Osteoblast (primary cell): ENCODE measurements at places on chromosomes 3 and 15. TPM values are rescaled to one million over a fixed set of nuclear protein-coding genes. Genes with fewer than 3 reads are reported as not detected.

The SLC12A1 gene
- total RNA-seq = not detected in 2 replicates

DNA sequence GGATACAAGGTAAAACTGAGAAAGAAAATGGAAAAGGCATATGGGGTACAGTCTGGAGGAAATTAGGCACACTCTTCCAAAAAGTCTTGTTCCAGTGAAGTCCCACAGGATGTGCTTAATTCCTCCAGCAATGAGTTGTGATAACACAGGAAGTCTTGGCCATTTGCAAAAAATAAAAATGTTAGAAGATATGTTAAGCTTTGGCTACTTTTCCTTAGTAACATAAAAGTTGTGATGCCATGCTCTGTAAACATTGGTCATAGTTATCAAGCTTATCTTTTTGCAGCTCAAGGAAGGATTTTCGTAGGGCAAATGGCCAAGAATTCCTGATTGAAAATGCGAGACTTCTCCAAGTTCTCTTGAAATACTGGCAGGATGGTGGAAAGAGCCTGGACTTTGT is 26.4 kb downstream of the LNP1 start:
- no peak for DNase-seq
- H3K4me1 ChIP-seq = no peaks in the 10 kb centered on the region
- H3K36me3 ChIP-seq = no peaks in the 10 kb centered on the region
- H3K4me3 ChIP-seq = no peak overlapping the region

The GOLGA8G gene
- under 0.01 TPM in 1 of 2 replicates, not detected in the other for total RNA-seq

- DNase-seq = peak; percentile 58
- no peak overlapping the region for H3K4me3 ChIP-seq
- H3K27me3 ChIP-seq = peaks cover 58% of the 10 kb centered on the region
- H3K36me3 ChIP-seq = no peaks in the 10 kb centered on the region
- no peaks in the 10 kb centered on the region for H3K4me1 ChIP-seq
- H3K27ac ChIP-seq = no peak overlapping the region
Measured at GRCh38 chr15:96367311-96368200, 37.1 kb downstream of the NR2F2 start.

DNA sequence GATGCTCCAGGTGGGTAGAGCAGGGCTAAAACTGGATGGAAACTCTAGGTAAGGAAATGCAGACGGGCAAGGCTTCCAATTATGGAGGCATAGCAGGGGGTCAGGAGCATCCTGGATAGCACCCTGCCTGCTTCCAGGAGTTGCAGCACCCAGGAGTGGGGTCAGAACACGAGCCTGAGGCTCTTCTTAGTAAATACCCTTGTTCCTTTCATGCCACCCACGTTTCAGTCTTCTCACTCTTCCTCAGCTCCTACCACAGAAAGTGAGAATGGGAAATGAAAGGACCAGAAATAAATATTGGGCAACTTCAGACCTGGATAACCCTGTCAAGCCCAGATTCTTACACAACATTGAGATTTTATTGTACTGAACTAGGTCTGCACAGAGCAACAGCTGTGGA is 16.4 kb downstream of the CCR1 start:
- DNase-seq = no peak
- no peaks in the 10 kb centered on the region for H3K36me3 ChIP-seq
- no peak overlapping the region for H3K4me3 ChIP-seq
- H3K27ac ChIP-seq = no peak overlapping the region

DNA sequence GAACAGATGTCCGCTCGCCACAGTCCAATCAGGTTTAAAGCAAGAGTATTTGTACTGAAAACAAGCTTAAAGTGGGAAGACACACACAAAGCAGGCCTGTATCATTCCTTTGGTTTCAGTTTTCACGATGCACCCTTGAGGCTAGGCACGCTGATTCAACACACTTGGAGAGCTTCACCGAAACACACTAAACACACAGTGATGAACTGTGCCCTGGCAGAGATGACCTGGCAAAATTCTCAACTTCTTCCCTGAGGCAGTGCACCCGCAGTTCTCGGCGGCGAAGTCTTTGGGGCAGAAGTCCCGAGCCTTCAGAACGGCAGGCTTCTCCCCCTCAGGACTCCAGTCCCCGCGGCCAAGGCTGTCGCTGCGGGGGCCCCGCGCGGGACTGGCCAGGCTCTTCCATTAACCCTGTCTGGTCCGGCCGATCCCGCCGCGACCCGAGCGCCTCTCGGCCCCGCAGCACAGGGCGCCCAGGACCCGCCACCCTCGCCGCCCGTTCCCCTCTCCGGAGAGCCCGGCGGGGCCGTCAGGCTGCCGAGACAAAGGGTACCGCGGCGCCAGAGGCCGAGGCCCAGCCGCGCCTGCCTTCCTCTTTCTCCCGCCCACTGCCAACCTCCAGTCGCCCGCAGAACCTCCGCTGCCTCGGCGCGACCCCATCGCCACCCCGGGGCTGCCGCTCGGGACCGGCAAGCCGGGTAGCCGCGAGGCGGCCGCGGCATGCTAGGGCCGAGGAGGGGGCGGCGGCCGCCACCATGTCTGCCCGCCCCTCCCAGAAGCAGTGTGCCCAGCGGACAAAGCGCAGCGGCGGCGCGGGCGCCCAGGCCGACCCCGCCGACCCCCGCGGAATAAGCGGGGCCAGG is 792 bp downstream of the GABPB1 start:
- H3K27ac ChIP-seq = peak overlapping the region; percentile 100
- H3K4me3 ChIP-seq = peak overlapping the region; percentile 81
- H3K4me1 ChIP-seq = peaks cover 26% of the 10 kb centered on the region
- H3K36me3 ChIP-seq = peaks cover 21% of the 10 kb centered on the region
- H3K27me3 ChIP-seq = no peaks in the 10 kb centered on the region

The SNTN gene
- total RNA-seq = not detected in 2 replicates

DNA sequence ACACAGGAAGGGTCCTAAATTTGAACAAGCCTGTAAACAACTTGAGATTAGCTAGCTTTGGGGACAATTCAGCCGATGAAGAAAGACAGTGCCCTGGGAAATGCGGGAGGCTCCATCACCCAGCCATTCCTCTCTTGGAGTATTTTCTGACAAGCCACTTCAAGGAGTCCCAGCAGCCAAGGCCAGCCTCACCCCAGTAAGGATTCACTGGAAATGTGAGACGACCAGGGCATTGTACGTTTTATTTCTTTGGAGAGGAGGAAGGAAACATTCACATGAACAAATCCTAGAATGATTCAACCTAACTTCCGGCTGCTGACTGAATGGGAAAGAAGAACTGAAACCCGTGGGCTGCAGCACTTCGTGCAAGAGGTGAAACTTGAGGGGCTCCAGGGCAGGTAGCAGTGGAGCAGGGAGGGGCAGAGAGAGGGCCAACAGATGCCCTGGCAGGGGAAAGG is 116.4 kb upstream of the ARHGEF3 start:
- DNase-seq = no peak
- H3K27ac ChIP-seq = no peak overlapping the region
- H3K4me3 ChIP-seq = no peak overlapping the region
- H3K4me1 ChIP-seq = peaks cover 7% of the 10 kb centered on the region
- peaks cover 5% of the 10 kb centered on the region for H3K27me3 ChIP-seq
- H3K36me3 ChIP-seq = no peaks in the 10 kb centered on the region

- H3K4me1 ChIP-seq = peaks cover 12% of the 10 kb centered on the region
- H3K27me3 ChIP-seq = no peaks in the 10 kb centered on the region
- no peak for DNase-seq
- H3K4me3 ChIP-seq = no peak overlapping the region
- peaks cover 22% of the 10 kb centered on the region for H3K36me3 ChIP-seq
- H3K27ac ChIP-seq = no peak overlapping the region
Measured at GRCh38 chr3:8942746-8943488, 20.4 kb downstream of the RAD18 start.

DNA sequence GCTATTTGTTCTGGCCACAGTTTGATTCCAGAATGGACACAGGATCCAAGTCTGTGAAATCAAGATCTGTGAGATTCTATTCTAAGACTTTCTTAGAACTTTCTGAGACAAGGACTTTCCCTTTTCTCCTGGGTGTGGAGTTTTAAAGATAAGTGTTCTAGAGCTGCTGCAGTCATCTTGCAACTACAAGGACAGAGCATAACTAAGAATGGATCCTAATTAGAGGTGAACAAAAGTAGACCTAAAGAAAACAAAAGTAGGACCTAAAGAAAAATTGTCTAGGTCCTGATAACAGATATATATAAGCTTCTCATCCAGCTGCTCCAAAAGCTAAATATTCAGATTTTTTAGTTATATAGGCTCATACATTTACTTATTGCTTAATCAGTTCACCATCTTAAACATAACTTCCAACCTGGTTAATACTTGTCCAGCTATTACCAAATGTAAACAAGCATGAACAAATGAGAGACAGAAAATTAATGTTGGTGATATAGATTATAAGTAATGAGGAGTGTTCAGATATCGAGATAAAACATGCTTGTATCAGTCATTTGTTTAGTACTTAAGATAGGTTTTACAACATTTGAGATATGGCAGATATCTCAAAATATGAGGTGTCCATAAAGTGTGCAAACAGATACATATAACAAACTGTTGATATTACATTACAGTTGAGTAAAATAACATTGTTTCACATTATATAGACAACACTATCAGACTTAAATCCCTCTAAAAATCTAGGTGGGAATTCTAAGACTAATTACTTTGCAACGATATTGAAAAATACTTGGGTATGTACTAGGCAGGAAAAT is 75.1 kb downstream of the CD200 start:
- no peaks in the 10 kb centered on the region for H3K27me3 ChIP-seq
- no peaks in the 10 kb centered on the region for H3K4me1 ChIP-seq
- no peaks in the 10 kb centered on the region for H3K36me3 ChIP-seq
- no peak for DNase-seq

- H3K27me3 ChIP-seq = no peaks in the 10 kb centered on the region
- H3K36me3 ChIP-seq = peaks cover 24% of the 10 kb centered on the region
- H3K4me1 ChIP-seq = peaks cover 21% of the 10 kb centered on the region
Measured at GRCh38 chr3:131503320-131503635, 507 bp upstream of the MRPL3 start.

The NLGN1 gene
- total RNA-seq = 7.7 and 9.0 TPM in 2 replicates

The NOX5 gene
- 0.29 and 0.36 TPM in 2 replicates for total RNA-seq

The CCDC191 gene
- 3.2 and 4.0 TPM in 2 replicates for total RNA-seq

- H3K4me1 ChIP-seq = no peaks in the 10 kb centered on the region
- no peaks in the 10 kb centered on the region for H3K36me3 ChIP-seq
- no peak for DNase-seq
- H3K4me3 ChIP-seq = no peak overlapping the region
- no peak overlapping the region for H3K27ac ChIP-seq
Measured at GRCh38 chr15:61128343-61128742, 100.8 kb downstream of the RORA start.

GRCh38 chr15:69386284-69386683 is 27.9 kb upstream of the KIF23 start:
- DNase-seq = no peak
- no peaks in the 10 kb centered on the region for H3K36me3 ChIP-seq
- H3K4me3 ChIP-seq = no peak overlapping the region
- H3K4me1 ChIP-seq = peaks cover 5% of the 10 kb centered on the region
- H3K27ac ChIP-seq = no peak overlapping the region
- no peaks in the 10 kb centered on the region for H3K27me3 ChIP-seq

The ITIH1 gene
- not detected in 2 replicates for total RNA-seq

DNA sequence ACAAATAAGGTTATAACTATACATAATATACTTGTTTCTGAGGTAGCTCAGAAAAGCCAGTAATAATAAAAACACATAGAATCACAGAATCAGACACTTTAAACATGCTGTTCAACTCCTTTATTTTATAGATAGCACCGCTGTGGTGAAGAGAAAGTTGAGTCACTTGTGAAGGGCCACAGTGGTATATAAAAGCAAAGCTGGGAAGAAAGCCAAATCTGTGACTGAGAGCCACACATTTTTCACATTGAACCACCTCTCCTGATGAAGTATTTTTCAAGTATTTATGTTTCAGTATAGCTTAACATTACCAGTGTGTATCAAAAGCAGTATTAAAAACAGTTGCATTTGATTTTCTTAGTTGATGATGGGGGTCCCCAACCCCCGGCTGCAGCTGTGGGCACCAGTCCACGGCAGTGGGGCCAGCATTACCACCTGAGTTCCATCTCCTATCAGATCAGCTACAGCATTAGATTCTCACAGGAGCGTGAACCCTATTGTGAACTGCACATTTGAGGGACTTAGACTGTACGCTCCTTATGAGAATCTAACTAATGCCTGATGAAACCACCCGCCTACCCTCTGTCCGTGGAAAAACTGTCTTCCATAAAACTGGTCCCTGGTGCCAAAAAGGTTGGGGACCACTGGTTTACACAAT is 46.2 kb downstream of the TBL1XR1 start:
- peaks cover 44% of the 10 kb centered on the region for H3K4me1 ChIP-seq
- peak overlapping the region; percentile 56 for H3K27ac ChIP-seq
- H3K27me3 ChIP-seq = no peaks in the 10 kb centered on the region
- DNase-seq = peak; percentile 70
- H3K4me3 ChIP-seq = peak overlapping the region; percentile 0

- H3K27me3 ChIP-seq = no peaks in the 10 kb centered on the region
- H3K4me3 ChIP-seq = no peak overlapping the region
- DNase-seq = no peak
- no peak overlapping the region for H3K27ac ChIP-seq
Measured at GRCh38 chr3:157104928-157105652, 54.9 kb downstream of the CCNL1 start.

GRCh38 chr3:43965656-43966055 is 274.9 kb downstream of the ABHD5 start:
- no peaks in the 10 kb centered on the region for H3K4me1 ChIP-seq
- no peaks in the 10 kb centered on the region for H3K36me3 ChIP-seq
- no peak overlapping the region for H3K4me3 ChIP-seq
- DNase-seq = no peak
- no peak overlapping the region for H3K27ac ChIP-seq

The CPB1 gene
- 1.1 and 1.8 TPM in 2 replicates for total RNA-seq

The FILIP1L gene
- total RNA-seq = 5.8 and 5.9 TPM in 2 replicates

- no peaks in the 10 kb centered on the region for H3K4me1 ChIP-seq
- no peaks in the 10 kb centered on the region for H3K36me3 ChIP-seq
- no peak for DNase-seq
- no peak overlapping the region for H3K4me3 ChIP-seq
- H3K27ac ChIP-seq = no peak overlapping the region
- H3K27me3 ChIP-seq = peaks cover 17% of the 10 kb centered on the region
Measured at GRCh38 chr15:38438031-38438986, 15.6 kb upstream of the FAM98B start.

The FMN1 gene
- total RNA-seq = 9.0 and 11.2 TPM in 2 replicates

The DPPA2 gene
- total RNA-seq = not detected in 2 replicates

GRCh38 chr3:67737906-67738865 is 83.8 kb upstream of the SUCLG2 start:
- no peak overlapping the region for H3K27ac ChIP-seq
- no peaks in the 10 kb centered on the region for H3K4me1 ChIP-seq
- H3K27me3 ChIP-seq = no peaks in the 10 kb centered on the region
- DNase-seq = no peak
- H3K4me3 ChIP-seq = no peak overlapping the region
- no peaks in the 10 kb centered on the region for H3K36me3 ChIP-seq

DNA sequence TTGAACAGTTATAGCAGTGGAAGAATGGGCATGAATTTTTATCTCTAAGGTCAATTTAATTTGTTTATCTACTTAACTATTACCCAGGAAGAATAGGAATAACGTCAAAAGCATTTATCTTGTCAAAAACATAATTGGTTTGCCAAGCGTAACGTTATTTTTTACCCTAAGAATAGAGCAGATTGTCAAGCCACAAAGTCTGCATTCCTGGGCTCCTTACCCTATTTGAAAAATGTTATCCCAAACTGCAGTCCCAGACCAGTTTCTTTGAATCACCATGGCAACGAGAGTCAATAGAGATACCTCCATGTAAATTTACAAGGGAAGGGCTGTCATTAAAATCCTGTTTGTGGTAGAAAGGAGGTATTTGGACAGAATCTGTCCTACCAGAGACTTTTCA is 61.1 kb downstream of the CPNE4 start:
- no peak overlapping the region for H3K27ac ChIP-seq
- H3K4me1 ChIP-seq = no peaks in the 10 kb centered on the region
- H3K27me3 ChIP-seq = no peaks in the 10 kb centered on the region
- H3K4me3 ChIP-seq = no peak overlapping the region
- no peaks in the 10 kb centered on the region for H3K36me3 ChIP-seq
